ENCODE measurements at places on chromosomes 7 and 10. TPM values are rescaled to one million over a fixed set of nuclear protein-coding genes. Genes with fewer than 3 reads are reported as not detected.

DNA sequence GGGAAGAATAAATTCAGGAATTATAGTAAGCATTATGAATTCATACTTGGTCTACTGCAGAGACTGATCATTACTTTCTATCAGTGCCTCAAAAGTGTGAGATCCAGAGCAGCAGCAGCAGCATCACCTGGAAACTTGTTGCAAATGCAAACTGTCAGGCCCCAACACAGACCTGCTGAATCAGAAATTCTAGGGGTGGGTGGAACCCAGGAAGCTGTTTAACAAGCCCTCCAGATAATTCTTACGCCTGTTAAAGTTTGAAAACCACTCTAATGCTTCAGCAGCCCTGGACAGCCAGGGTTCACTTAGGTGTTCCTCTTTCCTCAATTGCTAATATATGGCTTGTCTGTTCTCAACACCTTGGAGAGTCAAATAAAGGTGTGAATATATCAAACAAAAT is 19.5 kb downstream of the CACUL1 start:
- H3K27ac ChIP-seq: 0 out of 2 replicates have a peak overlapping the region, but pooled peaks have one; percentile 28
- peaks cover 69% of the 10 kb centered on the region for H3K4me1 ChIP-seq
- H3K27me3 ChIP-seq: no peaks in the 10 kb centered on the region
- DNase-seq: no peak
- no peaks in the 10 kb centered on the region for H3K36me3 ChIP-seq

- no peak overlapping the region for H3K4me3 ChIP-seq
- no peak overlapping the region for H3K27ac ChIP-seq
- no peaks in the 10 kb centered on the region for H3K27me3 ChIP-seq
- peaks cover 18% of the 10 kb centered on the region for H3K4me1 ChIP-seq
- DNase-seq: peak; percentile 48
These were observed 234.6 kb upstream of the CCDC6 start for GRCh38 chr10:60140651-60141632.

Gene PON3
- total RNA-seq: 0.62 TPM

Gene CHST3
- total RNA-seq: 7.0 TPM

DNA sequence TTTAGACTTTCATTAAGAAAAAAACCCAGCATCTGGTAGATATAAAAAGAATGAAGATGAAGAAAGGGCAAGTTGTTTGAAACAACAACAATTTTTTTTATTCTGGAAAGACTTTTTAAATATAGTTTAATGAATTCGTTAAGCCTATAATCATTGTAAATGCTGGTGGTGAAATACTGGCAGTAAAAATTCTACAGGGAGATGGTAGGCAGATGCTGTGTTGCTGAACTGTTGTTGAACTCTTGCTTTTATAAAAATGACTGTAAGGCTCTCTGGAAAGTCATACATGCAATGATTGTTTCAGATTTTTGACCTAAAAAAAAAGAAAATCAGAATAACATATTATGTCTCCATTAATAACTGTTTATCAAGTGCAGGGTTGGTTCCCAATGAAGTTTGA is 39.0 kb downstream of the SCIN start:
- H3K27me3 ChIP-seq: no peaks in the 10 kb centered on the region
- 0 out of 2 replicates have a peak, but pooled peaks cover 7% of the 10 kb centered on the region for H3K4me1 ChIP-seq
- no peak for DNase-seq
- H3K4me3 ChIP-seq: no peak overlapping the region
- no peaks in the 10 kb centered on the region for H3K36me3 ChIP-seq

- no peaks in the 10 kb centered on the region for H3K36me3 ChIP-seq
- H3K27ac ChIP-seq: no peak overlapping the region
- no peak for DNase-seq
- H3K4me3 ChIP-seq: no peak overlapping the region
- peaks cover 16% of the 10 kb centered on the region for H3K4me1 ChIP-seq
These were observed 74.9 kb downstream of the SH3PXD2A start for GRCh38 chr10:103780242-103781149.

DNA sequence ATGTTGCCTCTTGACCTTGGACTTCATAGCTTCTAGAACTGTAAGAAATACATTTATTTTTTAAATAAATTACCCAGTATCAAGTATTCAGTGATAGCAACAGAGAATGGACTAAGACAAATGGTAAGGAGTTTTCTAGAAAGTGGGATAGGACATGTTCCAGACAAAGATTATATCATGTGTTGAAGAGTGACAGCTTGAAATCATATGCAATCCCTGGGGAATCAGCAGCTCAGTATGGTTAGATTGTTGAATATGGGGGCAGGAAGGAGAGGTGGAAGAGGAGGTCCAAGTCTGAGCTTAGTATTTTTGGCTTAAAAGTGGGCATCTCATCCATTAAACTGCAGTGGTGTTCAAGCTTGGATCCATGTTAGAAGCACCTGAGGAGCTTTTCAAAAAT is 74.1 kb downstream of the ENTPD1 start:
- H3K27me3 ChIP-seq: no peaks in the 10 kb centered on the region
- H3K4me3 ChIP-seq: no peak overlapping the region
- DNase-seq: no peak
- H3K27ac ChIP-seq: no peak overlapping the region

Gene NKX2-3
- not detected for total RNA-seq

DNA sequence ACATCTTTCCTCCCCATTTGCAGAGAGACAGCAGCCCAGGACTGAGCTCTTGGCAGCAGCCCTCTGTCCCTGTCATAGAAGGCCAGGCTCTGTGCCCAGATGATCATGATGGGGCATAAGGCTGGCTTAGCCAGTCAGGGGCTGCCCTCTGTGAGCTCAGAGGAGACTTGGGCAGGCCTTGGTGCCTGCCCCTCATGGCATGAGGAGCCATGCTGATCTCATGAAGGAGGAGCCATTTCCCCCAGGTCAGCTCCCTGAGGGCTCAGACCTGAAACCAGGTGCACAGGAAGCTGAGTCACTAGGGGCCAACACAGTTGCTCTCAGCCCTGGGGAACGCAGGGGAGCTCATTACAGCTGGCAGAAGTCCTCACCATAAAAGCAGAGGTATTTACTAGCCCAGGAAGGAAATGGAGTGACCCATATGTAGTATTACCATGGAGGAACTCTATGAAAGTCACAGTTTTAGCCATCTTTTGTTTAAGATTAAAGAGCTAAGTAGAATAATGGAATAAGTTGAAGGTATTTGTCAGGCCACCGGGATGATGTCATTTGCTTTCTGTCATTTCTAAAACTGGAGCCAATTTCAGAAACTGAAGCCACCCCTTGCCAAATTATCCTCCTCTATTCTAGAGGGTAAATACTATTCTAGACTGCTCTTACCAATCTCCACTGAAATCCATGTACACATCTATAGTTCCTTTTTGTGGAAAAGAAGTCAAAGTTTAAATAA is 362.4 kb upstream of the ZNF32 start:
- no peaks in the 10 kb centered on the region for H3K36me3 ChIP-seq
- DNase-seq: no peak
- H3K27me3 ChIP-seq: no peaks in the 10 kb centered on the region
- no peak overlapping the region for H3K4me3 ChIP-seq

GRCh38 chr10:96906864-96907263 is 74.8 kb downstream of the LCOR start:
- H3K4me3 ChIP-seq: no peak overlapping the region
- peaks cover 37% of the 10 kb centered on the region for H3K4me1 ChIP-seq
- no peaks in the 10 kb centered on the region for H3K27me3 ChIP-seq
- no peak for DNase-seq

DNA sequence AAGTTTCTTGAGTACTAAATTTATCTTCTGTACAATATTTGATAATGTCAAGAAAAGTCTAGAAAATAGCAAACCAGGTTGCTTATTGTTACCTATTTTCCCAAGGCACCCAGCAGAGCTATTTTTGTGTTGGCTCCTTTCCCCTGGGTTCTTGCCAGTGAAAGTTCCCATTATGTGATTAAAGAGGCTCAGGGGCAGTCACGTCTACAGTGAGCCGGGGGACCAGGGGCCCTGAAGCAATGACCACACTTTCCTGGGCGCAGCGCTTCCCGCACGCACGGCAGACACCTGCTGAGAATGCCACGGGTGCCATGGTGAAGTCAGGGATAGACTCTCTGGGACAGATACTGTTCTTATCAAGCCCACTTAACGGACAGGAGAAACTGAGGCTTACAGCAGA is 10.4 kb upstream of the CNPY1 start:
- H3K36me3 ChIP-seq: no peaks in the 10 kb centered on the region
- DNase-seq: no peak
- H3K27ac ChIP-seq: no peak overlapping the region
- H3K27me3 ChIP-seq: no peaks in the 10 kb centered on the region

DNA sequence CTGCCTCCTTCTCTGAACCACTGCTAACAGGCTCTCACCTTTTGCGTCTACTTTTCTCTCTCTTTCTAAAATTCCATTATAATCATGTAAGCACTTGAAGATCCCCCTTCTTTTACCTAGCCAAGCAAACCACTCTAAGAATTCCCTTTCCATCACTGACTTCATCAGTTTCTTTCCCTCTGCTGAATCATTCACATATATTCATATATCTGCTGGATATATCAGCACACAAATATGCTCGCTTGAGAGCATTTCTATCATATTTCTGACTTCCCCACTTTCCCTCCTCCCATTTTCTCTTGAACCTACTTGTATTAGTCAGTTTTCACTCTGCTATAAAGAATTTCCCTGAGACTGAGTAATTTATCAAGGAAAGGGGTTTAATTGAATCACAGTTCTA is 84.2 kb upstream of the LRRN3 start:
- no peaks in the 10 kb centered on the region for H3K36me3 ChIP-seq
- H3K27ac ChIP-seq: no peak overlapping the region
- H3K4me1 ChIP-seq: peaks cover 4% of the 10 kb centered on the region

- peak overlapping the region; percentile 94 for H3K27ac ChIP-seq
- H3K36me3 ChIP-seq: no peaks in the 10 kb centered on the region
- DNase-seq: no peak
- peaks cover 64% of the 10 kb centered on the region for H3K4me1 ChIP-seq
- no peak overlapping the region for H3K4me3 ChIP-seq
These were observed 32.6 kb downstream of the GSDME start for GRCh38 chr7:24724451-24725190.

DNA sequence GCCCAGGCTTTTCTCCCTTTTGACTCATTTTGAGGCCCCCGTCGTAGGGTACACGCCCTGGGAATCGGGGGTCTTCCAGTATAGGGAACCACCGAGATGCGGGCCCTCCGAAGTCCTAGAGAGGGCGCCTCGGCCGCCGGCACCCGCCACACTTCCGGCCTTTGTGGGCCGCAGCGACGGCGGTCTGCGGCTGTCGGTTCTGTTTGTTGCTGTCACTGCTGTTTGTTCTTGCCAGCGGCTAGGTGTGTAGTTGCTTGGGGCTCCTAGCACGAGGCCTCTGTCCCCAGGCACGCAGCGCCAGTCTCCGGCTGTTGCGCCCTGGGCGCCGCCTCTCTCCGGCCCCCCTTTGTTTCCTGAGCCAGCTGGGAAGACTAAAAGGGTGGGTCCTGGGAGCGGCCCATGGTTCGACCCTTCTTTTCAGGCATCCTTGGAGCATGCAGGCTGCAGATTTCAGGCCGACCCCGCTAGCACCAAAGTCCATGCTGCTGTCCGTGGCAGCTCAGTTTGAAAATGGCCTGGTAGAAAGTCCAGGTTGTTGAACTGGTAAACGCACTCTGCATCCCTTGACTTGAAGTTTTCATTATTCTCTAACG is 17.8 kb upstream of the ZKSCAN1 start:
- H3K27ac ChIP-seq: peak overlapping the region; percentile 87
- peak; percentile 66 for DNase-seq
- peak overlapping the region; percentile 60 for H3K4me3 ChIP-seq

DNA sequence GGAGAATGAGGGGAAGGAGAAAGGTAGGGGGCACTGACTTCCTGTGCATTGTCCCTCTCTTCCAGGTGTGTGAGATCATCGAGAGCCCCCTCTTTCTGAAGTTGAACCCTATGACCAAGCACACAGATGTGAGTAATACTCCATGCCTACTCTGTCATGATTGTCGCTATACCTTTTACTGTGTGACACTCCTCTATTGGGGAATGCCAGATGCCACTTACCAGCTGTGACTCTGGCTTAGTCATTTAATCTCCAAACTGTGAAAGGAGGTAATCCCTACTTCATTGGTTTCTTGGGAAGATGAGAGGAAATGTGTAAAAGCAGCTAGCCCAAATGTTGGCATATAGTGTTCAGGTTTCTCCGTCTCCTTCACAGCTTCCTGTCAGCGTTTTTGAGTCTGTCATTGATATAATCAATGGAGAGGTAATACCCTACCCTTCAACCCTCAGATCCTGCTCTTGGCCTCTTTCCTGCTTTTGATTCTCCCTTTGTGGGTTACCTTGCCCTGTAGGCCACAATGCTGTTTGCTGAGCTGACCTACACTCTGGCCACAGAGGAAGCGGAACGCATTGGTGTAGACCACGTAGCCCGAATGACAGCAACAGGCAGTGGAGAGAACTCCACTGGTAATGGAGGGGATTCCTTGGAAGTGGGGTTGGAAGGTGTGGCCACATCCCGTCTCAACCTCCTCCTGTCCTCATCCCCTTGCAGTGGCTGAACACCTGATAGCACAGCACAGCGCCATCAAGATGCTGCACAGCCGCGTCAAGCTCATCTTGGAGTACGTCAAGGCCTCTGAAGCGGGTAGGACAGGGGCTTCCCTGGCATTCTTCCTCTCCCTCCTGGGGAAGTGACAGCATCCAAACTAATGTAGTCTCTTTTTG is 2.0 kb downstream of the COPS6 start:
- peak overlapping the region; percentile 93 for H3K4me3 ChIP-seq
- peaks cover 56% of the 10 kb centered on the region for H3K36me3 ChIP-seq
- peak overlapping the region; percentile 82 for H3K27ac ChIP-seq
- no peaks in the 10 kb centered on the region for H3K27me3 ChIP-seq

DNA sequence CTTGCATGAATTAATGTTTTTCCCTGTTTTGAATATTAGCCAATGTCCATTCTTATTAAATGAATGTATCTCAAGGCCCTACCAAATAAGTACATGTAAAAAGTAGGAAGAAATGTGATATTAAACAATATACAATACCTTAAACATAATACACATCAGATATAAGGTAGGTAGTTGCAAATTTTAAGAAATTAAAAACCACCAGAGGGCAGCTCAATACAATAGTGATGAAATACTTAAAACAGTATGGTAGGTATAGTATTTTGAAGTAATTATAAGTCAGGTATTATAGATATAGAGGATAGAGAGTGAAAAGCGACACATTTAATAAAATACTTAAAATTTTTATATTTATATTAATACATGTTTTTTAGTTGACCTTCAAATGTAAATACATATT is 43.6 kb upstream of the CDK14 start:
- no peak overlapping the region for H3K27ac ChIP-seq
- H3K36me3 ChIP-seq: no peaks in the 10 kb centered on the region
- no peak for DNase-seq
- H3K4me3 ChIP-seq: no peak overlapping the region
- H3K27me3 ChIP-seq: peaks cover 3% of the 10 kb centered on the region
- peaks cover 14% of the 10 kb centered on the region for H3K4me1 ChIP-seq

- H3K27ac ChIP-seq: no peak overlapping the region
- H3K4me1 ChIP-seq: peaks cover 6% of the 10 kb centered on the region
- peaks cover 18% of the 10 kb centered on the region for H3K27me3 ChIP-seq
- no peak for DNase-seq
- H3K36me3 ChIP-seq: no peaks in the 10 kb centered on the region
- no peak overlapping the region for H3K4me3 ChIP-seq
These were observed 96.2 kb downstream of the SH2D4B start for GRCh38 chr10:80633910-80634309.

Gene NANOS1
- 2.9 TPM for total RNA-seq

DNA sequence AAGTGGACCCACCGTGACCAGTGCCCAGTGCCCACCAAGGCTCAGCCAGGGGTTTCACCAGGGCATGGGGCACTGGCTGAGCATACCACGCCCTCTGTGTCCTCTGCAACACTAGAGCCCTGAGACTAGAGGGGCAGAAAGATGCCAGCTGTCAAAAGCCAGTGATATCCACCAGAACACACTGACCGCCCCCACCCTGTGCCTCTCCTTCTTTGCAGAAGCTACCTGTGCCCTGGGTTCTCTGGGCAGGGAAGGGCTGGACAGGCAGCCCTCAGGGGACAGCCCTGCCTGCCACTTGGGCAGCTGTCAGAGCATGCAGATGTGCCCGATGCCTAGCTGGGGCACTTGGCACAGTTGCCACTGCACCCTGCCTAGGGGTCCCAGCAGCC is 494 bp downstream of the VSIR start:
- no peak overlapping the region for H3K27ac ChIP-seq
- peaks cover 32% of the 10 kb centered on the region for H3K27me3 ChIP-seq
- H3K4me1 ChIP-seq: peaks cover 2% of the 10 kb centered on the region
- H3K4me3 ChIP-seq: peak overlapping the region; percentile 66
